ENCODE measurements at places on chromosomes 6 and 20.

DNA sequence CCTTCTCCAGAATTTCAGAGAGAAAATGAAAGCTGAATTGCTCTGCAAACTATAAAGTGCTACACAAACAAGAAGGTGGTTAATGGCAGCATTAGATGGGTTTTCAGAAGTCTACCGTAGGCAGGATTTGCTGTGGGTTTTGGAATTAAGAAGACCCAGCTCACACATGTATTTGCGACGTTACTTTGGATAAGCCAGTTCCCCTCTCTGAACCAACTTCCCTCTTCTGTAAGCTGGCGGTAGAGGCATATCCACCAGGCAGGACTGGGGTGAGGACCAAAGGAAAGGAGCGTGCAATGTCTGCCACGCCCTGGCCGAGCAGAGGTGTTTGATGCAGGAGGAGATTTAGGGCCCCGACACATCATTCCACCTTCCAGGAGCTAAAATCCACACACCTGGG, 6.9 kb downstream of the RSPO4 start:
- DNase-seq, result no peak

GRCh38 chr20:50799176-50799889, 4.5 kb downstream of the BCAS4 start:
- no peak for DNase-seq

DNA sequence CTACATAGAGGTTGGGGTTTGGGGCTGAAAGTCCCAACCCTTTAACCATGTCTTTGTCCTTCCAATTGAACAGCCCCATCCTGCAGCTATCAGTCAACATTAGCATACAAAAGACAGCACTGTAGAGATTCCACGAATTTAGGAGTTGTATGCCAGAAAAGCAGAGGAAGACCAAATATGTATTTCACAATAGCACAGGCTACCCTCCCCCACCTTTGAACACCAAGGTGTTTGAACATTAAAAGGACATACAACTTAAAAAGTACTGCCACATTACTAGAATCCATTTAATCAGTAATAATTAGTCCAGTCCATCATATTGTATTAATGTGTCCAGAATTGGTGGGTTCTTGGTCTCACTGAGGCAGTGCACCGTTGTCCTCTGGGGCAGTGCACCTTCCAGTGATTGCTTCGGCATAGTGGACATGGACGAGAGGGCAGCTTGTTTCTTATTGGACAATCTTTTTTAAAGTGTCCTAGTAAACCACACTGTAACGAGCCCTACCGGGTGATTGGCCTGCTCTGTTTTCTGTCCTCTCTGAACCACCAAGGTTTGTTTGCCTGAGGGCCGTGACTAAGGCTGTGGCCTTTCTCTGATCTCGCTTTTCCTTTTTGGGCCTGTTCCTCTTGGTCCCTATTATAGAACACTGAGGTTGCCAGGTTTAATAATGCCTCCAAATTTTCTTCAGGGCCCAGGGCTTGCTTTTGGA, 36.4 kb downstream of the GSTA4 start:
- DNase-seq, result no peak

DNA sequence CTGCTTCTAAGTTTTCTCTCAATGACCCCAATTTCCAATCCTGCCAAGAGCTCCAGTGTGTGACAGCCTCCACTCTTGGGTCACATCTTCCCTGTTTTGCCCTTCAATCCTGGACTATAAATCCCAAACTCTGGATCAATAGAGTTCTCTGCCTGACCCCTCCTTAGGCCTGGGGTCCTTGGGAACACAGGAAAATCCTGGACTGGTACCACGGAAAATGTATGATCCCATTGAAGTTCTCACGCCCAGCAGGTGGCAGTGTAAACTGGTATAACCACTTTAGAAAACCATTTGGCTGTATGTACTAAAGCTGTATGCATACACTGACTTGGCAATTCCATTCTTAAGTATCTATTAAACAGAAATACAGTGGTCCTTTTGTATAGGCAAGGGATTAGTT, 98.0 kb downstream of the SNAP25 start:
- no peak for DNase-seq

DNA sequence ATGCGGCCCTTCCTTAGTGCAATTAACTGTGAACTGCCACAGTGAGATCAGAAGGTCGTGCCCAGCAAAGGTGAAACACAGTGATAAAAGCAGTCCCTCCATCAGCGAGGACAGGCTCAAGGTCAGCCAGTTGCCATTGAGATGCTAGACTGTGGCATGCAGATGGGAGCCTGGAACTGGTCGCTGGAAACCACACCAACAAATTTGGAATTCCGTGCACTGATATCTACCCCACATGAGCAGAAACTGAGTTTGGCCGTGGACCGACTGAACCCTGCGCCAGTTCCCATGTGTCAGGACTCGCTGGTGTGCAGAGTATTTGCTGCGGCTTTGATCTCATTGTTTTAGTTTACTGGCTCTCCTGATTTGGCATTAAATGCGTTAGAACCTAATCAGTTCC, 125.6 kb upstream of the QKI start:
- DNase-seq, result no peak

- no peak for DNase-seq
Measured at GRCh38 chr20:40254023-40254772, 434.8 kb downstream of the MAFB start.

DNA sequence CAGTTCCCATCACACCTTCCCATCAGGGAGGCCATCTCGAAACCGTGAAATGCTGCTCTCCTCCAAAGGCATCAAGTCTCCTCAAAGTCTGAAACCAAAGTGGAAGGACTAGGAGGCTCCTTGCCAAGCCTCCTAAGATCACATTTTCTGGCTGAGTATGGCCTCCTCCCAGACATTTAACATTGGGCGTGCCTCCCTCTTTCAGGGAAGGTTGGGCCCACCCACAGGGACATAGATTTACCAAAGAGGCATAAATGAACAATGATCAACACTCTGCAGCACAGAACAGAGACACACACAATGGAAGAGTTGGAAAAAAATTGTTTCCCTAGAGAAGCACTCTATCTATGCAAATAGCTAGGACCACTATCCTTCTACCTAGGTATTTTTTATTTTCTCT, 381.8 kb downstream of the MAFB start:
- DNase-seq, result no peak

DNA sequence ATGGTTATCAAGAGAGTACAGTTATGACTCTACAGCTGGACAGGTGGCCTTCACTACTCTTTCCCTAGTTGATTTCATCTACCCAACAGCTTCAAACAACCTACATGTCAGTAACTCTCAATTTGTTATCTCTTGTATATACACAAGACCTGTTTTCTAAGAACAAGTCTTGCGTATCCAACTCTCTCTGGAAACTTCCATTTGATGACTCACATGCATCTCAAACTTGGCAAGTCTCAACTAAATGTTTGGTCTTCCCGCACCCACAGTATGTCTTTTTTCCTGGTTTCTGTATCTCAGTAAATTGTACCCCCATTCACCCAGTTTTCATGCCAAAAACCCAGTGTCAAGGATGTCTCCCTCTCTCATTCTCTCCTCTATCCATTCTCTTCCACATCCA, 97.7 kb downstream of the BTBD9 start:
- DNase-seq, result no peak

GRCh38 chr6:34810017-34810882, 18.4 kb downstream of the BLTP3A start:
- DNase-seq, result no peak

GRCh38 chr6:165468340-165469235, 159.2 kb upstream of the C6orf118 start:
- DNase-seq, result no peak

GRCh38 chr6:108578595-108579327, 18.0 kb downstream of the FOXO3 start:
- no peak for DNase-seq

DNA sequence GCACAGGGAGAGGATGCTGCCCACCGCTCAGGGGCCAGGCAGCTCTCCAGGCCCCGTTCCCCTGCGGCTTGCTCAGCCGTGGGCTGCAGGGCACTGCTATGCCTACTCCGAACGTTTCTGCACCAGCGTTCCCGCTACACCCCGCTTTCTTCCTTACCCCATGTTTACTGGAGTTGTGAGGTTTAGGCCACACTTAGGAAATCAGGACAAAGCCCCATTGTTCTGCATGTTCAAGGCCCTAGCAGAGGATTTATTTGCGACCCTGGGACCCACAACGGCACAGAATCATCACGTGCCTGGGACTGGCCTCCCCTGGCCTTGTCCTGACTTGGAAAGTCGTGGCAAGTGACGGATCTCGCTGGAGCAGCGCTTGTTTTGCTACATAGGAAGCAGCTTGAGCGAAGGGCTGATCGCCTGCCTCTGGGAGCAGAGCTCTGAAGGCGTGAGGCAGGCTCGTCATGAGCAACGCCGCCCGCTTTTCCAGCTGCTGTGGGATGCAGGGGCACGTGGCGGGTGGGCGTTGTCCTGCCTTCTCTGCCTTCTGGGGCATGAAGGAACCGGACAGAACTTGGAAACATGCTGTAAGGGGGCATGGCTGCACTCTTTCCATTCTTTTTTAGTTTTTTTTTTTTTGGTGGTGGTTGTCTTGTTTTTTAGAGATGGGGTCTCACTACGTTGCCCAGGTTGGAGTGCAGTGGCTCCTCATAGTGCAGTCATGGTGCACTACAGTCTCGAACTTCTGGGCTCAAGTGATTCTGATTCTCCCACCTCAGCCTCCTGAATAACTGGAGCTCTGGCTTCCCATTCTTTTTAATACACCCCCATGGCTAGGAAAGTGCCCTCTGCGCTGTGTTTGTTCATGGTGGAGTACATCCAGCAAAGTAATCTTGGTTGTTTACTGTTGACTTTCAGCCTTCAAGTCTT, 14.6 kb upstream of the TMEM181 start:
- no peak for DNase-seq

DNA sequence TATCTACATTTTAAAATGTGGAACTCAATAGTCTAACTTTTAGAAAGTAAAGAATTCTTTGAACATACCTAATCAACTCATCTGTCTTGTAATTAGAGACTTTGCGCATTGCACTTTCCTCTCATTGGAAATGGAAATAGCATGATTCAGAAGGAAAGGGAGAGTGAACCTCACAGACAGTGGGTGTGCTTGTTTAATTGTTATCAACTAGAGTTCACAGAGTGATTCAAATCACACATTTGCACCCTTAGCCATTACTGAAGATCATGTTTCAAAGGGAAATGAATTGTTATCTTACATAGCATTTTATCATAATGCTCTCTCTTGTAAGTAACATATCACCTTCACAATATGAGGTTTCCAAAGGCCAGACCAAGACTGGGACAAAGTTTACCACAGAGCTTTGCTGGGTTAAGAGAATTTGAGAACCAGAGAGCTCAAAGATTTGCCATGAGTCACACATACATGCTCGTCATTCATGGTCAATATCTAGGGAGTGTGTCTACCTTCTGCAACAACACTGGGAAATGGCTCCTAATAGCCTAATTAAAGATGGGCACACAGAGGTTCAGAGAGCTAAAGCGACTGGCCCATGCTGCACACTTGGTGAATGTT, 21.5 kb downstream of the GSTA3 start:
- no peak for DNase-seq

GRCh38 chr6:32761548-32761947, 1.8 kb downstream of the HLA-DQB2 start:
- no peak for DNase-seq

- no peak for DNase-seq
Measured at GRCh38 chr6:116797585-116797984, 31.3 kb downstream of the GPRC6A start.

DNA sequence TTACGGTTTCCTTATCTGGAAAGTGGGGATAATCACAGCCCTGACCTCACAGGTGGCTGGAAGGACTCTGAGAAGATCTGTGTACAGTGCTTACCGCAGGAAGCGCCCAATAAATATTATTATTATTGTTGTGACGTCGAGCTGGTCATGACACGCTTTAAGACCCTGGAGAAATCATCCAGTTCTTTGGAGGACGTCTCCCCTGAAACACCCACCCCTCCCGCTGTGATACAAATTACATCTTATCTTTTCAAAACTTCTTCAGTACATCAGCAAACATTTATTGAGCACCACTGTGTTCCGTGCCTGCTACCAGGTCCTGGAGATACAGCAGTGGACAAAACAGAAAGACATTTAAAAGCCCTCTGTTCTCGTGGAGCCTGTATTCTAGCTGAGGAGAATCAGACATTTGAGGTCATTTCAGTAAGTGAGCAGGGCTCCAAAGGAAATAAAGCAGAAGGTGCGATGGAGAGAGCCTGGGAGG, 118.7 kb downstream of the CEBPB start:
- DNase-seq, result no peak

GRCh38 chr6:96939007-96939805, 14.7 kb downstream of the KLHL32 start:
- peak; percentile 59 for DNase-seq

GRCh38 chr20:40902661-40903060, 126.0 kb upstream of the TOP1 start:
- no peak for DNase-seq

GRCh38 chr6:101257163-101257562, 136.3 kb upstream of the GRIK2 start:
- DNase-seq, result no peak

DNA sequence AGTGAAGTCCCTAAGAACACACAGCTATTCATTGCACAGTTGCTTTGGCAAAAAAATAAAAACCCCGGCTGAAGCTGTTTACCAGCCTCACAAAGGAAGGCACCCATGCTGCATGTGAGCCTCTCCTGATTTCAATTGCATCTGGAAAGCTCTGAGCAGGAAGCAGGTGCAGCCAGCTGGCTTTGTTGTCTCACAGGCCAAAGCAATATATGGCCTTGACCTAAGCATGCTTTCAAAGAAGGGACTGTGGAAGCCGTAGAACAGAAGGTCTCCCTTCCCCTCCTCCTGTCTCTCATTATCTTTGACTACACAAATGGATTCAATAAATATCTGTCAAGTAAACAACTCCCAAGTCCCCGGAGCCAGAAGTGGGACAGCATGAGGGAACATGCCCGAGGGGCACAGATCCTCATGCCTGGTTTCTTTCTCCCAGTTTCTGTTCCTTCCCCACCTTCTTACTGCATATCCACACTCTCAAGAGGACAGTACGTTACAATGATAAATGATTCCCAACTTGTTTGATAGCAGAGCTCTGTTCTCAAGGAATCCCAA, 57.2 kb upstream of the PCSK2 start:
- no peak for DNase-seq

DNA sequence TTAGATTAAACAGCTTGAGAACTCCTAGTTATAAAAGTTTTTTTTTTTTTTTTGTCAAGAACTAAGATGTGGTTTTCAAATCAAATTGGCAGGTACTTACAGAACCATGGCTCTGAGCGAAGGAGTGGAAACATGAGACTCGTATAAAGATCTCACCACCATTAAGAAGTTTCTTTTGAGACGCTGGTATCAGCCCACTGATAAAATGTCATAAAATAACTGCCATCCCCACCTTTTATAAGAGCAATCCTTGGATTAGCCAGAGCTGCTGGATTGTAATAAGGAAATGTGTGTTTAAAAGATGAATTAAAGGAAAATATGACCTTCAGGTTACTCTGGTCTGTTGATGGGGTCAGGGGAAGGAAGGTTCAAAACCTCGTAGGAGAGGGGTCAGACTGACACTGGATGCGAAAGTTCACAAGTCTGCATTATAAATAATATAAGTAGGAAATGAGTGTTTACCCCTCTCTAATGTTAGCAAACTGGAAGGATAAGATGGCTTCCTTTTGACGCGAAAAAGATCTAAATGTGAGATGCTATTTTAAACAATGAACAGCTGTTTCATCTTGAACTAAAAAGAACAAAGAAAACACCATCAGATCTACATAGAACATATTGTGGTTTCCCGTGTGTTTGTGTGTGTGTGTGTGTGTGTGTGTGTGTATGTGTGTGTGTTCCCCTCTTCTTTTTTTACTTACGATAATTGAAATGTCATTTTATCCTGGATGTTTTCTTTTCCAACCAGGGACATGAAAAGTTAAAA, 386.8 kb upstream of the JAG1 start:
- no peak for DNase-seq
